Activated CD4-positive, alpha-beta T cell treated with anti-CD3 and anti-CD28 coated beads for 48 hours (primary cell): ENCODE measurements at places on chromosomes 7 and 10.

DNA sequence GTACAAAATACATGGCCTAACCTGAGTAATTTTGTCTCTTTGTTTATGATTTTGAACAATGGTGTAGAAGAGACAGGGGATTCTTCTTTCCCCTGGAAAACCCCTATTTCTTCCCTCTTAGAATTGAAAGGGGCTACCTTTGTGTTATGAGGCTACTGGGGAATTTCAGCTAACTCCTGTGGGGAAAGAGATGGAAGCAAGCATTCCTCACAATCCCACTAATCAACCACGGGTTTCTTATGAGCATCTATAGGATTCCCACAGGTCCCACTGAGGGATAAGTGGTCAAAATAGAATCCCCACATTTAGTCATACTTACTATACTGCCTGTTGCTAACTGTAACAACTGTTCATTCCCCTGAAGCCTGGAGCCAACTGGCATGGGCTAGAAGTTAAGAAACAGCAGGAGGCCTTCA, 32.2 kb upstream of the ITGB8 start:
- DNase-seq = no peak

GRCh38 chr7:96169439-96169838, 152.5 kb downstream of the SLC25A13 start:
- DNase-seq = no peak

DNA sequence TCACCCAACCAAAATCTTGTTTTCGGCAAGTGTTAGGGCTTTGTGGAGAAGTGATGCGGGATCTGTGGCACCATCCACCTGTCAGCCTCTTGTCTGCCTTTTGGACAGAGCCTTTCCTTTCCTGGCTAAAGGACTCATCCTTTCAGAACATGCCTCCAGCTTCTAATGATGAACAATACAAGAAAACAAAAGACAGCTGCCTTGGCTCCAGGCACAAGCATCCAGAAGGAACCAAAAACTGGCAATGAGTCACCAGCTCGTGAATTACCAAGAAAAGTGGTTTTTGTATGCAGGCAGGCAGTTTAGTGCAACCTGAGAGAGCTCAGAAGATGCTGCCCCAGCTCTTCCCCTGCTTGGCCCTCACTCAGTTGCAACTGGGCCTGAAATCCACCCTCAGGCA, 84.6 kb upstream of the NAMPT start:
- DNase-seq = peak; percentile 42

- no peak for DNase-seq
Measured at GRCh38 chr10:110506448-110506847, 8.7 kb downstream of the DUSP5 start.

GRCh38 chr7:29587195-29587808, 23.7 kb downstream of the PRR15 start:
- DNase-seq = no peak

GRCh38 chr7:17415955-17416354, 117.5 kb downstream of the AHR start:
- no peak for DNase-seq

GRCh38 chr7:23114896-23115295, 9.3 kb downstream of the KLHL7 start:
- no peak for DNase-seq

DNA sequence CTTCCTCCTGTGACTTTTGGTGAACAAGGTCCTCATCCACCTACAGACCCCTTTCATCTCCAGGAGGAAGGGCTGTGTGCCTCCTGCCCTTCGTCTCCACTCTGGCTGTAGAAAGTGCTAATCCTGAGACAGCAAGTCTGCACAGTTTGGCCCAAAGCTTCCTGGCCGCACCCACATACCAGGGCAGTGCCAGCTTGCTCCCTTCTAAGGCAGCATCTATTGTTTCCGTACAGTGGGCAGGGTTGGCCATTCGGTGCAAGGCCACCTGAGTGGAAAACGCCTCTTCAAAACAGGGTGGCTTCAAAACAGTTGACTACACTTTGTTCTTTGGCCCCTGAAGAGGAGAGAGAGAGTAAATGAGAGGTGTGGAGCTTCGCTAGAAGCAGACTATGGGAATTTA, 134.1 kb upstream of the KLF14 start:
- no peak for DNase-seq

DNA sequence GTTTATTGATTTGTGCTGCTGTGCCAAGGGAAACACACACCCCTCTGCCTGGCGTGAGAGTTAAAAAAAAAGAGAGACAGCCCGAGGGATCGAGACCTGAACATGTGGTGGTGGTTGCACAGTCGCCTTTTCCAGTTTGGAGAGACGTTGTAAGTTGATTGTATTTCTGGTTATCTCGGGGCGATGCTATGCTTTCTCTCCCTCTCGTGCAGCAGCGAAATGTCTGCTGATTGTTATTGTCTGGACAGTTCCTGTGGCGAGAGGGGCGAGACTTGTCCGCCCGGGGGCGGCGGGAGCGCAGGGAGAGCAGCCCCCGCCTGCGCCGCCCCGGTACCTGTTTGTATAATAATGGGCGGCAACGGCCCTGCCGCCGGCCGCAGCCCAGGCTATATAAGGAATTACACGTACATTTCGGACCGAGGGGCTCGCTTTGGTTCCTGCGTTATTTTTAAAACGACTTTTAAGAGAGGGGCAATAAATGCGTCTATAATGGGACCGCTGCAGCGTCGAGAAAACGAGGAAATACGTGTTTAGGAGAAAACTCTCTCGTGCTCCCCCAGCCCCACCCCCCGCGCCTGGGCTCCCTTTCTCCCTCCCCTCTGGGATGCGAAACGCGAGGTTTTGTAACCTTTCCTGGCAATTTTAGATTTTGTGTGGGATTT, 1.7 kb downstream of the ZEB1 start:
- peak; percentile 38 for DNase-seq

DNA sequence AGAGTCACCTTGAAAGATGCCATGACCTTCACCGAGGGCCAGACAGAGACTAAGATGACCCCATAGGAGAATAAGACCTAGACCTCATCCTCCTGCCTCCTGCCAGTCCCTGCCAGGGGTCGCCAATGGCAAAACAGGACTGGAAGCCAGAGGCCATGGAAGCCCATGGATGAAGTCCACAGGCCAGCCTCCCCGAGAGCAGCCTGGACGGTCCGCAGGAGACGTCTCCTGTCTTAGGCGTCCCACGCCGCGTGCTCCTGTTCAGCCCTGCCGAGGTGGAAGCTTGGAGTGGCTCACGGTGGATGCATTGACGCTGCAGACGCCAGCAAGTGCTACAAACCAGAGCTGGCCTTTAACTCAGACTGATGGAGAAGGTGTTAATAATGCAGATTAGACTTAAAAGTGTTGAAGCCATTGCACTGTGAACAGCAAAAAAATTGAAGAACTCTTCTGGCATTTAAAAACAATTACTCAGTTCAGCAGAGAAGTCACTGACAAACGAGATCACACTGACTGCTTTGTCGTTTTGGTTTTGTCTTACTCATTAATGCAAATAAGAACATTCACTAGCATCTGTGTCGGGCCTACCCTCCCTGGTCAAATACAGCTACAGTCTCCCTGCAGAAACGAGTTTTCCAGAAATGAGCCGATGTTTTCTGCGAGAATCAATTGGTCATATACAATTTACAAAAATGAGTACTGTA, 38.1 kb upstream of the FAM20C start:
- no peak for DNase-seq

DNA sequence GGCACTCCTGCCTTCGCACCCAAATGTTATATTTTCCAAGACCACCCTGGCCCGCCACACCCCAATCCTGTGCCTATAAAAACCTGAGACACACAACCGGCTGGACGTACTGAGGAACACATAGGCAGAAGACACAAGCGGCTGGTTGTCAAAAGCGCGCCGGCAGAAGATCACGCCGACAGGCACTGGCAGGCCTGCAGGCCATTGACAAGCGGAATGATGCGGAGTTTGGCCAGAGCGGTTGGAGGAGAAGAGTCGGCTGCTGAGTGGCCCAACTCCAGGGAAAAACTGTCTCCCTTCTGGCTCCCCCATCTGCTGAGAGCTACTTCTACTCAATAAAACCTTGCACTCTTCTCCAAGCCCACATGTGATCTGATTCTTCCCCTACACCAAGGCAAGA, 39.7 kb upstream of the SAMD8 start:
- no peak for DNase-seq

GRCh38 chr7:13293264-13294002, 606.0 kb downstream of the ARL4A start:
- DNase-seq = no peak

DNA sequence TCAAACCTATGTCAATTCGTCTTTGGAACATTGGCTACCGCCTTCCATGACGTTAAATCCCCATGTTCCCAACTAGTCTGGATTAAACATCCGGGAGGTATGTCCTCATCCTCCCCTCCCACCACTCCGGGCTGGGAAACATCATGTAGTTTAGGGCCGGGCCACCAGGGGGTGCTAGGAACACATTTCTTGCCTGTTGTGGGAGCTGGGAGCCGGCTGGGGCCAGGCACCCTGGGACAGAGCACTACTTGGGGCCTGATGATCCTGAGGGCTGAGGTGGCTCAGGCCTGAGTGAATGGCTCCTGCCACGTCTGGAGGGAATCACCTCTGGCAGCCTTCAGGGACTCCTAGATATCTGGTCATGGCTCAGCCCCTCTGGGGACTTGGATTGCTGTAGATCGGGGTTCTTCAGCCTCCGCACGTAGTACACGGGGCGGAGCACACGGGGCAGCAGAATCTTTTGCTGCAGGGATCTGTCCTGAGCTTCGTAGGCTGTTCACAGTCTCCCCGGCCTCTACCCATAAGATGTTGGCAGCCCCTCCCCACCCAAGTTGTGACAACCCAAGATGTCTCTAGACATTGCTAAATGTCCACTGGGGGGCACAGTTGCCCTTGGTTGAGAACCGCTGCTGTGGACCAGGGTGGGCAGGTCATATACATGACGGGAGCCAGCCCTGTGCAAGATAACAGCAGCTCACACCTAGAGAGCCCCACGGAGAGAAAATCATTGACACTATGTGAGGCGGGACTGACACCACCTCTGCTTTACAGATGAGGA, 141.2 kb upstream of the ZNF716 start:
- peak; percentile 9 for DNase-seq

- DNase-seq = no peak
Measured at GRCh38 chr10:4670737-4671136, 155.3 kb upstream of the AKR1E2 start.

DNA sequence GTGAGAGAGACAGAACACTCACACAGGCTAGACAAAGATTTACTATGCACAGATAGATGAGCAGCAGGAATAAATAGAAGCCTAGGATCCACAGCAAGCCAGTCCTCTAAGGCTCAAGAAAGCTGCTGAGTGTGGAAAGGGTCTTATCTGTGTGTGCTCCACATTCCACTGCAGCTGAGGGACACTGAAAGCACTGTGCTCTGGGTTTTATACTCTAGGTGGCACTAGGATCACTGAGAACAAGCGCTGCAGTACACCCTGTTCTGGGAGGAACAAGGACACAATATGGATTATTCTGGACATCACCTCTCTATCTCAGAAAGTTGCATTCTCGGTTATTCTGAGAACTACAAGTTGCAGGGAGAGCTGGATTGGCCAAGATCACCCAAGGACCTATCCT, 4.9 kb upstream of the KLHL7 start:
- no peak for DNase-seq

DNA sequence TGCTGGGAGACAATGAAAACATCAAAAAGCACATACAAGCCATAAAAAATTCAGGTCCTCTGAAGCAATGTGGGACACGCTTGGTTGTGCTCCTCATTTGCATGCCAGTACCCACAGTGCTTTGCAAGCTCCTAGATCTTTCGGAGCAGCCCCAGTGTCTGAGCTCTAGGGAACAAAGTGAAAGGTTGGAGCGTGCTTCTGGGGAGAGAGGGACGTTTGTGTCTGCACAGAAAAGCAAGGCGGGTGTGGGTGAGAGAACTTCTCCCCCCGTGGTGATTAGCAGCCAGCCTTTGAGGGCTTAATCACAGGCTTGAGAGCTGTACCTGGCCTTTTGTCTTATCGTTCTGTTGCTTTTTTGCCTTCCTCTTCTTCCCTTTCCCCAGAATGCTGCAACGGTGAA, 76.7 kb upstream of the HABP2 start:
- no peak for DNase-seq

GRCh38 chr10:101489355-101489754, 98.7 kb downstream of the POLL start:
- DNase-seq = no peak

DNA sequence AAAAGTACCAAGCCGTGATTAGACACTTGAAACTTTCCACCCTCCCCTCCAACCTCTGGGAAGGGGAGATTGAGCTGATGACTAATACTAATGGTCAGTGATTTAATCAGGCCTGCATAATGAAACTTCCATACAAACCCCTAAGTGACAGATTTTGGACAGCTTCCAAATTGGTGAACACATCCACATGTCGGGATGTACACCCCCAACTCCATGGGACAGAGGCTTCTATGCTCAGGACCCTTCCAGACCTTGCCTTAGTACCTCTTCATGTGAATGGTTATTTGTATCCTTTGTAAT, 4.8 kb downstream of the NUB1 start:
- no peak for DNase-seq

GRCh38 chr10:33889371-33889770, 554.9 kb upstream of the NRP1 start:
- no peak for DNase-seq

DNA sequence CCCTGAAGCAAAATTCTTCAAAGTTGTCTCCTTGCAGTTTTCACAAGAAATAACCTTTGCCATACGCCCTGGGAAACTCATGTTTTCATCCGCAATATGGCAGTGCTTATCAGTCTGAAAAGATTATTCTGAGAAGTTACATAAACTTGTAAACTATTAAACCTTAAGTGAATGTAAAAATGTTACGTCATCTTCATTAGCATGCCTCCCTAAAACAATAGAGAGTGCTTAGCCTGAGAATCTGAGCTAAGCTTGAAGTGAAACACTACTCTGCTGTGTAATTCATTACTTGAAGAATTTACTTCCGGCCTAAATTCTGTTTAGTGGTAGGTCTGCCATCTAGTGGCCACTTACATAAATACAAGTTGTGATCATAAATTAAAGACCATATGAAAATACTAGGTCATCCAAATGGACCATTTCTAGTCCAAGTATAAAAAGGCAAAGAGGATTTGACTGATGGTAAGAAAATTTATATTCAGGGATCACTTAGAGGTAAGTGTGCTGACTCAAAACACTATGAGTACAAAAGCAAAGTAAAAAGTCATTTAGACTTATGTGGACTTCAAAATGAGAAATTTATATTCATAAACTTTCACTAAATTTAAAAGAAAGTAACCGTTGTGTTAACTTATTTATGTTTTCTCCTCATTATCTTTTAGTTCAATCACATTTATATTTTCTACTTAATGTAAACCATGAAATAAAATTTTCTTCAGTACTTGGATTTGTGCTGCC, 745.1 kb upstream of the LRRTM3 start:
- DNase-seq = peak; percentile 3

DNA sequence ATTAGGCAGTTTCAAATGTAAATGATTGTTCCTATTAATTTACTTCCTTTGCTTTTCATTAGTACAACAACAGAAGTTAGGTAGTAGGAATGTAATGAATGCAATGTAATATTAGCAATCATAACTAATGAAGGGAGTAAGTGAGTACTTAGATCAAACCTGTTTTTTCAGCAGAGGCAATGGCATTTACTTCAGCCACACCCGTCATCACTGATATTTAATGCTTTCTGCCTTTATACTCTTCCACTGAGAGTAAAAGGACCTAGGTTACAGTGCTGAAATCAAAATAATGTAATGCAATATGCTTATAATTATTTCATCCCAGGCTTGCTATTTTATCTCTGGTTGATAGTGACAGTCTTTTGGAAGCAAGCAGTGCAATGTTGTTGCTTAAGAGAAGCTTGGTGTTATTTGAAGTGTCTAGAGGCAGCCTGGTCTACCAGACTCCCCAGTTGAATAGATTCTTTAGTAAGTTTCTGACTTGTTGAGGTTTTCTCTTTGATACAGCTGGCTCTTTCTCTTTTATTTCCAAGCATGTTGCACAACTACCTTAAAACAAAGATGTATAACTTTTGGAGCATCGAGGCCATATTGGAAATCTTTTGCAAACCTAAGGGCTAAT, 149.4 kb downstream of the RNLS start:
- no peak for DNase-seq
